Stimulated activated CD4-positive, alpha-beta T cell treated with anti-CD3 and anti-CD28 coated beads, Interleukin-15, amount 100 ng/mL, for 48 hours (primary cell): ENCODE measurements at places on chromosomes 12 and 14.

GRCh38 chr12:50635364-50635763 lies 128.5 kb upstream of the ATF1 start:
- no peak for DNase-seq

- DNase-seq = no peak
Observed at GRCh38 chr14:26719514-26719913, 121.7 kb upstream of the NOVA1 start.

DNA sequence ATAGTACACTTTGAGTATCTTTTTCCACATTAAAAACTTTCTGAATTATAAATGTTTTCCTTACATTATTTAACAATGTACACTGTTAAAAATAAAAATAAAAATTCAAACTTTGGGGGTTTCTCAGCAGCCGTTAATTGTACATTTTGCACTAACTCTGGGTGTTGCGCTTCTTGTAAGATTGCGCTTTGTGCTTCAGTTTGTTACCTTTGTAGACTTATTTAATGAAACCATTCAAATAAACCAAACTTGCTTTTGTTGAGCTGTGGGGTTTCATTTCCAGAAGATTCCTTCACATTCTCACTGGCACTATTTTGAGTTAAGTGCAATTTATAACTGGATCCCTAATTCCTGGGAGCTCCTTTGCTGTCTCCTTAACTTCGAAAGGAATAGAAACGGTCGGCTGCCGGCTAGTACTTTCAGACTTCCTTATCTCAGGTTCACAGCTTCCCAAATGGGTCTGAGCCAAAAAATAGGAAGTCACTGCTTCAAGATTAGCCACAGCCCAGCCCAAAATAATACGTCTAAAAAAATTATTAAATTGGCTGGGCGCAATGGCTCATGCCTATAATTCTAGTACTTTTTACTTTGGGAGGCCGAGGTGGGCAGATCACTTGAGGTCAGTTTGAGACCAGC lies 38.2 kb downstream of the RAD52 start:
- no peak for DNase-seq

DNA sequence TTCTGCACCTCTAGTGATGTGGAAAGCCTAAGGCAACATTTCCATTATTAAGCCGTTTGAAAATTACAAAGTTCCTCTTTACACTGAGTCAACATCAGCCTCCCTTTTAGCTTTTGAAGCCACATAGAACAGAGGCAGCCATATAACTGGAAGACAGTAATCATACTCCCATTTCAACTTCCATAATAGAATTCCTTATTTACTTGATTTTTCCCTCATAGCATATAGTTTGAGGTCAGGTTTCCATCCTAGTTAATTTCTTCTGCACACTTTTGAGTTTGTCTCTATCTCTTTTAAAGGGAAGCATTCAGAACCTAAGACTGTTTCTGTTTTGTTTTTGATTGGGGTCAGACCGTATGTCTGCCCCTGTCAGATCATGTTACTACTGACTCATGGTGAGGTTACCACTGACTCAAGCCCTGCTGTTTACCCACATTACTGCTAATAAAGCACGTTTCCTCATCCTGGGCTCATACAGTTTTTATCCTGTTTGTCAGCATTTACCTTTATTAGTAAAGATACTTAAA lies 161.0 kb downstream of the SLC38A4 start:
- no peak for DNase-seq

DNA sequence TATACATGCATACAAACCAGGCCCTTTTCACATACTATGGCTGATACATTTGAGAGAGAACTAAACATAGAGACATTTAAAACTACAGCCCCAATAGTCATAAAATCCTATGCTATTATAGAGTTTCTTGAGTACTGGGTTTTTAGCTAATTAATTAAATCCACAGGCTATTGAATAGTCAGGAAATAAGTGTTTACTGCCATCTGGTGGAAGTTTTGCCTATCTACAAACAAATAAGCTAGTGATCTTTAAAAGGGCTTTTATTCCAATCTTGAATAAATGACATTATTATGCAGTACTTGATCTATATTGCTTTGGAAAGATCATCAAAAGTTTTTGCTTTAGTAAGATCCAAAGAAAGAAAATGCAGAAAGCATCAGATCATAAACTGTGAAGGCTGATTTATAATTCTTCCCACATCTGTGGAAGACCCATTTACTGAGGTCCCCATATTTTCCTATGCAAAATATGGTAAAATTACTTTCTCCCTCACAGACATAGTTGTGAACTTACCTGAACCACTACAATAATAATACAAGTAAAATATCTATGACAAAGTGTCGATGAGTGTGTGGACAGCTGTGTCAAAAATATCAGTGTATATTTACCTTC lies 131.3 kb downstream of the ITPR2 start:
- DNase-seq = no peak

DNA sequence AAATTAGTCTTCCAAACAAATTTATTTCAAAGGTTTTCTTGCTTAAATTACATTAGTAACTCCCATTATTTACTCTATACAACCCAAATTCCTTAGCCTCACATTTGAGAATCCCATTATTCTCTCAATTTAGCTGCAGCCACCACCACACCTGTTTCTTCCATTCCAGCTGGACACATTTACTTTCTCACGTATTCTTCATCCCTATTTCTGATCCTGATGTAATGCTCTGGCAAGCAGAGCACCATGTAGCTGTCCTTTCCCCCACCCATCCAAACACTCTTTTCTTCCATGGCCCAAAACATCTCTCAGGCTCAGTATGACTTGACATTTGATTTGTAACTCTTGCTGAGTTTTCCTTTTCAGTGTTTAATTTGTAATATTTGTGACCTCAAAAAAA lies 240.2 kb upstream of the CLEC14A start:
- DNase-seq = no peak

- DNase-seq = no peak
Observed at GRCh38 chr12:64170024-64170423, 52.1 kb downstream of the KICS2 start.

- DNase-seq = no peak
Observed at GRCh38 chr12:3192221-3192620, 115.0 kb downstream of the TSPAN9 start.

- no peak for DNase-seq
Observed at GRCh38 chr12:87315-87714, 20.7 kb downstream of the IQSEC3 start.

- DNase-seq = no peak
Observed at GRCh38 chr12:101599311-101599710, 4.5 kb downstream of the MYBPC1 start.

DNA sequence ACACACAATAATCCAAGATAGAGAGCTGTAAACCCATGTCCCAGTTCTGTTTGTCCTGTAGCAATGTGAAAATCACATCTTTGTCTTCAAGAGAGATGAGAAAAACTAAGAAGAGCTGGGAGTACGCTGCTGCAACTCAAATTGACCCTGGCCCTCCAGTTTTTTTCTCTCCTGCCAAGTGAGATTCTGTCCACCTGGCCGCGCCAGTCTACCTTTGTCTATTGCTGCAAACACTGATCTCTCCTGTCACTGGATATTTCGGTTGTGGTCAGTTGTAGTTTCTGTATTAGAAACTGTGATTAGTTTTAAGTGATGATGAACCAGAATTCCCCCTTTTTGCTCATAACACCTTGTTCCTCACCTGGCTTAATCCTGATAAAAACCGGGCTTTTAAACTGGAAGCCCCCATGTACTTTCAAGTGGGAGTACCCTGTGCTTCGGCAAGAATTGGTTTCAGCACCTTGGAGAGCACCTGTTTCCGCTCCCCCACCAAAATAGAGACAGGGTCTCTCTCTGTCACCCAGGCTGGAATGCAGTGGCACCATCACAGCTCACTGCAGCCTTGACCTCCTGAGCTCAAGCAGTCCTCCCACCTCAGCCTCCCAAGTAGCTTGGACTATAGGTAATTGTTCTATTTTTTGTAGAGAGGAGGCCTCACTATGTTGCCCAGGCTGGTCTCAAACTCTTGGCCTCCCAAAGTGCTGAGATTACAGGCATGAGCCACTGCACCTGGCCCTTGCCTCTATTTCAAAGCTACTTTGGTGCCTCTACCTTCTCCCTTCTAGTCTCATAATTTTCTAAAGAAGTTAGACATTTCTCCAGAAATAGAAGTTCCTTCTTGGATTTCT lies 156.8 kb downstream of the PHETA1 start:
- no peak for DNase-seq

GRCh38 chr12:110289044-110289710 lies 8.1 kb downstream of the ATP2A2 start:
- DNase-seq = no peak

GRCh38 chr14:89339579-89339978 lies 77.5 kb downstream of the FOXN3 start:
- no peak for DNase-seq

DNA sequence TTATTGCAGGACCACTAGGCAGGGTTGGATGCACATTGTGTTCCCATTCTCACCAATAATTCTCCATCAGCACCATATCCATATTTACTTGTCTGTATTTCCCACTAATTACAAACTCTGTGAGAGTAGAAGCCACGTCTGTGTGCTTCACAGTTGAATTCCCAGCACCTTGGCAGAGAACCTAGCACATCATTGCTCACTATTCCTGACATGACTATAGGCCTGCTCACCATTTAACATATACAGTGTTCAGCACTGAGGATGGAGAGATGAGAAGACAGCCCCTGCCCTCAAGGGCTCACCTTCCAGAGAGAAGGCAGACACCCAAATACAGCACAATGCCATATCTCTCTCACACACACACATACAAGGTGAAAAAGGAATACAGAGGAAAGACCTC lies 5.0 kb downstream of the DAD1 start:
- DNase-seq = no peak

- DNase-seq = no peak
Observed at GRCh38 chr12:18262514-18262913, 1.2 kb downstream of the PIK3C2G start.

GRCh38 chr14:90382491-90383125 lies 14.2 kb upstream of the CALM1 start:
- peak; percentile 59 for DNase-seq

DNA sequence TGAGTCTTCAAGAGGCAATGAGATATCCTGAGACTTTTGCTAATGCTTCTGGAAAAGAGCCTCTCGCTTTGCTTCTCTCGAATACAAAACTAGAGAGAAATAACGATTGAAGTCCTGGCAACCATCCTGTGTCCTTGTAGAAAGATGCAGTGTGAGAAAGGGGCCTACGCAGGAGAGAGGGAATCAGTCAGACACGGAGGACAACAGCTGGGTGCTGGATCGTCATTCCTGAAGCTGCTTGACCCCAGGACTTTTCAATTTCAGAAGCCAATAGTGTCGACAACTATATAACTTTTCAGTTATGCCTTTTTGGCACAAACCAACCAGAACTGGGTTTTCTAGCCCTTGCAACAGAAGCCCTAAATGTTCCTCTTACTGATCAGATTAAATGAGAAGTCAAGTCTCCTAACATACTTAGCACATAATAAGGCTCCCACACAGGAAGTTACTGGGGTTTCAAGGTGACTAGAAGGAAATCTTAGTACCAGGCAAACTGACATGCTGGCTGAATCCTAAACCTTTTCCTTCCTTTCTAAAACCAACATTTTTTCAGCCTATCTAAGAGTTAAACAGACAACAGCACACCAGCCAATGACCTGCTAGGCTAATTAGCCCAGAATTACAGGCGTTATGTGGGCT lies 755.6 kb downstream of the MED13L start:
- no peak for DNase-seq

DNA sequence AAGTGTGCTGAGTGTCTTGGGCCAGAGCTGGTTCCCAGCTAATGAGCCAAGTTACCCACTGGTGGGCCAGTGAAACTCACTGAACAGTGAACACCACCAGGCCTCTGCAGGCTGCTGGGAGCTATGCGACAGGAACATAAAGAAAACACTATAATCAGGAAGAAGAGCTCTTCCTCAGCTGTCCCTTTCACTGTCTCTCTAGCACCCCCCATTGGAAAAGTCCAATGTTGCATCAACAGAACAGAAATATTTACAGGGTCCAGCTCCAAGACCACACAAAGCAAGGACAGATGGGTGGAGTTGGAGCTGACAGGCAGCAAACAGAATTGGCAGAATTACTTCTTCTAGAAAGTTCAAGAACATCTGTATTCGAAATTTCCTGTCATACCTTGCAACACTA lies 903.6 kb upstream of the TMEM132C start:
- DNase-seq = no peak

GRCh38 chr14:88430976-88431375 lies 45.5 kb downstream of the SPATA7 start:
- no peak for DNase-seq

DNA sequence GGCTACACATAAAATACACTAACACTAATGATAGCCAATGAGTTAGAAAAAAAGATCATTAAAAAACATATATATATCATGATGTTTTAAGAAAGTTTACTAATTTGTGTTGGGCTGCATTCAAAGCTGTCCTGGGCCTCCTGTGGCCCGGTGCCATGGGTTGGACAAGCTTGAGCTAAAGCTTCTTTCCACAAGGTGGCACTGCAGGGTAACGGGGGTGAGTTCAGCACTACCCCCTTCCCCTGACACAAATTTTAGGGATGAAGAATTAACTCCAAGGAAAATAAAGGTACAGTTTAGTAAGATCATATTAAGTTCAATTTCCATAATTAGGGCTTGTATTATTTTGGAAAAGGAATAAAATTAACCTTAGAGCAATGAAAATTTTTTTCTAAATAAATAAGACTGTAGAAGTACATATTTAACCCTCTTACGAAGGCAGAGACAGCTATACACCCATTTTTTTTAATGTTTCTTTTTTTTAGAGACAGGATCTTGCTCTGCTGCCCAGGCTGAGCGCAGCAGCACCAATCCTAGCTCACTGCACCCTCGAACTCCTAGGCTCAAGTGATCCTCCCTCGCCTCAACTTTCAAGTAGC lies 38.9 kb downstream of the PPP1R13B start:
- peak; percentile 63 for DNase-seq

DNA sequence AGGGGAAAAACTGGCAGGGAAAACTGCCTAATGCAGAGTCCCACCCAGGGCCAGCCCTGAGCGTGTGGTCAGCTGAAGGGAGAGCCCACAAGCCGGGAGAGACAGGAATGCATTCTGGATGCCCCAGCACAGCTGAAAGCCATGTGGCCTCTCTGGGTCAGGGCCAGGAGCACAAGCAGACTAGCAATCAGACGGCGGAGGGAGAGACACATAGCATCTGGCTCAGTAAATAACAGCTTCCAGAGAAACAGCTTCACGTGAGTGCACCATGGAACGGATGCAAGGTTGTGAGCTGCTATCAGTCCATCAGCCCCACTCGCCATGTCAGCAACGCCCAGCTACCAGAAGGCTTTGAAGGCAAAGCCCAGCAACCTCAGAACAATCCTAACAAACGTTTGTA lies 28.2 kb upstream of the TMEM106C start:
- no peak for DNase-seq

- DNase-seq = no peak
Observed at GRCh38 chr12:42421844-42422779, 96.1 kb downstream of the PPHLN1 start.

GRCh38 chr14:51201890-51202289 lies 38.2 kb upstream of the TMX1 start:
- no peak for DNase-seq

DNA sequence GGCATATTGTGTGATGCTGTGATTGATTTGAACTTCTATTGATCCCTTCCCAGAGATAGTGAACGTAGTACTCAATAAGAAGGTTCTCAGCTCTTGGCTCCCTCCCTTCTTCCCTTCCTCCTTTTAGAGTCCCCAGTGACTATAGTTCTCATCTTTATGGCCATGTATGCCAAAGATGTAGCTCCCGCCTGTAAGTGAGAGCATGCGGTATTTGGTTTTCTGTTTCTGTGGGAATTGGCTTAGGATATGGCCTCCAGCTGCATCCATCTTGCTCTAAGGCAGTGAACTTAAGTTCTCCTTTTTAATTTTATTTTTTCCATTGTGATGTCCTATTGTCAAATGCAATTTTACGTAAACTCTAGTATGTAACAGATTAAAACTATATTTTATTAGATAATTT lies 109.5 kb downstream of the AEBP2 start:
- no peak for DNase-seq

- no peak for DNase-seq
Observed at GRCh38 chr12:69880571-69880970, 55.5 kb downstream of the MYRFL start.
